ENCODE measurements at places on chromosomes 3 and 15.

GRCh38 chr3:541062-541801 lies 344.7 kb downstream of the CHL1 start:
- peak; percentile 20 for DNase-seq

DNA sequence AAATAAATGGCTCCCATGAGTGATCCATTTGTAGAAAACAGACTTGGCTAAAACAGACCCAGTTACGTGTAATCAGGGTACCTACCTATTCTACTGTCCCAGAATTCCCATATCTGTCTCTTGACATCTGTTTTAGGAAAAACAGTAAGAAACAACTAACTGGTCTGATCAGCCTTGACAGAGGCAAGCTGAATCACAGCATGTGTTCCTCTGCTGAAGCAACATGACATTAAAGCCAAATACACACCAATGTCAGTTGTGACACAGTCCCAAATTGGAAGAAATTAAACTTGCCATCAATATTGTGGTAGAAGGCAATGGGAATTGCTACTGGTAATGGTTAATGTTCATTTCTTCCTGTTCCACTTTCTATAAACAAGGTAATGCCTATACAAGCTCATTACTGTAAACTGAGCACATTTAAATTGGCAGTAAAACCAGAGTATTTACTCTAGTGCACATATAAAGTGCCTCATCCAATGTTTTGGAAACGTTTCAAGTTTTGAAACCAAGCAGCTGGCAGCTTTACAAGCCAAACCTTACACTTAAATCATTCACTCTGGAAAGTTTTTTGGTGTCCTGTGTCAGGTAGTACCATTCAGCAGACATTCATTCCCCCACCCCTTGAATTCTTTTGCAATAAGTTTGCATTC lies 27.0 kb downstream of the ALDH1A2 start:
- DNase-seq, result peak; percentile 63

DNA sequence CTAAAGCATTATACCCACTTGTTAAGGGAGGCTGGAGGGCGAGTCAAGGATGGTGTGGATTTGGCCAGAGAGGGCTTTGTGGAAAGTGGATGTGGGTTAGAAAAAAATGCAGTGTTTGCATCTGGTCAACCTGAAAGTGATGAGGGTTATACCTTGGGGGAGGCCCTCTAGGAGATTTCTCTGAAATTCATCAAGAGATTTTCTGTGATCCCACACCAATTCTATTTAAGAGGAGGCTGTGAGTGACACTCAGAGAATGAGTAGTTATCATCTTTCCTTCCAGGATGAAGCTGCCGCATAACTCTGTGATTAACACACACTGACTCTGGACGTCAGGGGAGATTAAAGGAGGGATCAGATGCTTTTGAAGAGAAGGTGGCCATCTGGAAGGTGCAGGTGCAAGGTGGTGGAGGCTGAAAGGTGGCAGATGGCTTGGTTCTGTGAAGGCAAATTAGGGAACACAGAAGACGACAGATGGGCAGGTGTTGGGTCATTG lies 54.8 kb downstream of the ANAPC13 start:
- no peak for DNase-seq

- no peak for DNase-seq
Measured at GRCh38 chr3:41330465-41330864, 131.2 kb downstream of the CTNNB1 start.

GRCh38 chr15:42805266-42805665 lies 68.3 kb upstream of the CDAN1 start:
- DNase-seq, result no peak

DNA sequence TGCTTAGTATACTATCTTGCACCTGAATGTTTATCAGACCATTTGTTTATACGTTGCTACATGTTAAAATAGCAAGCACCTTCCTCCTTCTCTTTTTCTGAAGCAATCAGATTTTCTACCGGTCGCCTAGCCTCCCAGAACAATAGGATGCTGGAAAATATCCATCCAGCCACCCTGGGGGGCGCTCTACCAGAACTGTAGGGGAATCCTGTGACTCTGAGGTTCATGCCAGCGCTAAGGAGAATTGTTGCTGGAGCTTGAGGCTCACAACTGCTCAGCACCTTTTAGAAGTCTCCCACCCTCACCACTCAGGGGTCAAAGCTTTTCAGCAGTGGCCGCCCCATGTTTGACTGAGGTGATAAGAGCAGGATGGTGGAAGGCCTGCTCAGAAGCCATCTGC lies 27.5 kb downstream of the SQOR start:
- DNase-seq, result no peak

DNA sequence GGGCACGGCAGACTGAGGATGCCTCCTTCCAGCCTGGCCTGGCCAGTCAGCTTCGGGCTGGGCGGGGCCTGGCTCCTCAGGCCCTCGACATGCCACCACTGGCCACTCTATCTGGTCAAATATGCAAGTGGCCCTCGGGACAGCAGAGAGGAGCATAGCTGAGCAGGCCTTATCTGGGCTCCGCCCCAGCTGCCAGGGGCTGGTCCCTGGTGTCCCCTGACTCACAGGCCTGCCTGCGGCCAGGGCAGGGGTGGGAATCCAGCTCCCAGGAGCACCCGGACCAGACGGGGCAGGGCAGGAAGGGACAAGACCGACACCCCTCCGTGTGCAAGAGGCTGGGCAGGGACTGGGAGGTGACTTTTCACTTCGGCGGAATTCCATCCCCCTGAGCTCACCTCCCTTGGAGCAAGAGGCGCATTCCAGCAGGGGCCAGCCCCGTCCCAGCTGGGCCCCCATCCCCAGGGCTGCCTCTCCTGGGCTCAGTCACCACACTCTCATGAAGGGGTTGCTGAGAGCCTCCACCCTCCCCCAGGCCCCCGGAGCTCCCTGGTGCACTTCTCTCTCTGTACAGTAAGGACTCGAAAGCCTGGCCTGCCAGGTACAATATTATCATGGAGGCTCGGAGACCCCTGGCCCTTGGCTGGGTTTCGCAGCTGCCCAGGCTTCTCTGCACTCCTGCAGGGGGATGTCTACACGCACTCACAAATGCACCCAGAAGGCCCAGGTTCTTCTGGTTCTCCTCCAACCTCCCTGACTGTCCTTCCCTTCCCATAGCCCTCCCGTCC lies 29.5 kb downstream of the WNT7A start:
- DNase-seq, result no peak

GRCh38 chr3:60363817-60364216 lies 887.4 kb downstream of the FHIT start:
- DNase-seq, result no peak

DNA sequence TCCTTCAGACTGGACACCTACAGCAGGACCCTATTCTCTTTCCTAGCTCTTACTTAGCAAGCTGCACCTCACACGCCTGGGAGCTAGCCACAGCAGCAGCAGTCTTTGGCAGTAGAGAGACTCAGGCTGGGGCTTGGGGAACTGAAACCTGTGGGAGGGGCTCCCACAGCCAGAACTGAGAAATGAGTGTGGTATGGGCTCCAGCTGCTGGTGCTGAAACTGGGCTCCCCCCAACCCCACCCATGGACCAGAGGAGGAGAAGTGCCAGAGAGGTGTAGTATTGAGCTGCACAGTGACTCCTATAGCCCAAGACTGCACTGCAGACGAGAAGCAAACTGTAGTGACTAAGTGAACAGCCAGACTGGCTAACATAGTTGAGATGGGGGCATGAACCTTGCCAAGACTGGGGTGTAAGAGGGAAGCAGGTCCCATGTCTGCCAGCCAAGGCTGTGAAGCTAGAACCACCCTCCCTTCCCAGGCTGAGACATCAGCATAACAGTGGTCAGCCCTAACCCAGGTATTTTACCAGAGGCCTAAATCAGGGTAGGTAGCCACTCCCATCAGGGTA lies 62.5 kb downstream of the MYO5A start:
- DNase-seq, result no peak

GRCh38 chr3:136617198-136617597 lies 135.0 kb downstream of the STAG1 start:
- no peak for DNase-seq

GRCh38 chr15:81548365-81549130 lies 174.5 kb upstream of the TMC3 start:
- no peak for DNase-seq

GRCh38 chr3:177287231-177287630 lies 89.9 kb upstream of the TBL1XR1 start:
- no peak for DNase-seq

GRCh38 chr3:161150001-161150525 lies 44.9 kb upstream of the B3GALNT1 start:
- DNase-seq, result no peak

DNA sequence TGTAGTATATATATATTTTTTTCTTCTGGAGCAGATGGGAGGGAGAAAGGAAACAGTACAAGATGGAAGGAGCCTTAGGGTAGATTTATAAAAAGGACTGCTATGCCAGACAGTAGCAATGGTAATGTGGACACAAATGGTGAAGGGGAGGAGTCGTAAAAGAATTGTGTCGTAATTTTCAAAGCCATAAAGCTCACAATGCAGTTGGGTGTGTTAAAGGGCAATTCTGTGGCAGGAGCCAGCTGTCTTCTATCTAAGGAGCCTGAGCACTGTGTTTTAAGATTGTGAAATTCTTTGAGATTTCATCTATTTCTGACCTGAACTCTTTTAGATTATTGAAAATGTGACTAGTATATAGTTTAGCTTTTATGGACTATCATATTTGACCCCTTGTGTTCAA lies 58.9 kb downstream of the CNOT10 start:
- DNase-seq, result no peak

DNA sequence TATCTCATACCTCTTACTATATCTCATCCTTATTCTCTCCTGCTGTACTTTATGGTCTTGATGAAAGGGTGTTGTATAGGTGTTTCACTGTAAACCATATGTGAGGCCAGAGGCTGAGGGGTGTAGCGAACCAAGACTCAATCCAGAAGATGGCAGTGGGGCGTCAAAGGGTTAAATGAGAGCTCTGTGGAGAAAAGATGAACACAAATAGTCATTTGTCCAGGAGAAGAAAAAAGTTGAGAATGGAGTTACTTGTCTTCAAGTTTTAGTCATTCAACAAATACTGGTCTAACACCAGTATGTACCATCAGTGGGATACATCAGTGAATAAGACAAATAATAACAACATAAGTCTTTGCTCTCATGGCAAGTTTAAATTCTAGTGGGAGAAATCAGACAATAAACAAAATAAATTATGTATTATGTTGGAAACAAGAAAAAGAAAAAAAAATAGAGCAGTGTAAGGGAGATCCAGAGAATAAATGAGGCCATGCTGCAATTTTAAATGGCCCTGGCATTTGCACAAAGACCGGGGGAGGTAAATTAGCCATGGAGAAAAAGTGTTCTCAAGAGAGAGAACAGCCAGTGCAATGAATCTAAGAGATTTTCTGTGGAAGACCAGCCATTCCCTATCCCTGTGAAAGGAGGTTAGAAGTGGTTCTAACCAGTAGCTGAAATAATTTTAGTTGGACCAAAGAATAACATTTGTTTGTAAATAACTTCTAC lies 77.0 kb upstream of the UMPS start:
- no peak for DNase-seq

- DNase-seq, result no peak
Measured at GRCh38 chr15:38714309-38715072, 149.9 kb upstream of the RASGRP1 start.

GRCh38 chr3:170907637-170908234 lies 701 bp downstream of the EIF5A2 start:
- DNase-seq, result no peak

DNA sequence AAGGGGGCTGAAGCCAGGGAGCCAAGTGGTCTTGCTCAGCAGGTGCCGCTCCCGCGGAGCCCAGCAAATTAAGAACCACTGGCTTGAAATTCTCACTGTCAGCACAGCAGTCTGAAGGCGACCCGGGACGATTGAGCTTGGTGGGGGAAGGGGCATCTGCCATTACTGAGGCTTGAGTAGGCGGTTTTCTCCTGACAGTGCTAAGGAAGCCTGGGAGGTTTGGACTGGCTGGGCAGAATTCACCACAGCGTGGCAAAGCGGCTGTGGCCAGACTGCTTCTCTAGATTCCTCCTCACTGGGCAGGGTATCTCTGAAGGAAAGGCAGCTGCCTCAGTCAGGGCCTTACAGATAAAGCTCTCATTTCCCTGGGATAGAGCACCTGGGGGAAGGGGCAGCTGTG lies 57.0 kb upstream of the GPR149 start:
- DNase-seq, result no peak

Measured in DMS79 (cell line).